ENCODE measurements at places on chromosomes 16 and 17.

- ATAC-seq: no peak
Measured at GRCh38 chr16:57689762-57690558, 4.6 kb upstream of the DRC7 start.

- no peak for ATAC-seq
Measured at GRCh38 chr16:86531641-86532525, 21.6 kb downstream of the FOXF1 start.

DNA sequence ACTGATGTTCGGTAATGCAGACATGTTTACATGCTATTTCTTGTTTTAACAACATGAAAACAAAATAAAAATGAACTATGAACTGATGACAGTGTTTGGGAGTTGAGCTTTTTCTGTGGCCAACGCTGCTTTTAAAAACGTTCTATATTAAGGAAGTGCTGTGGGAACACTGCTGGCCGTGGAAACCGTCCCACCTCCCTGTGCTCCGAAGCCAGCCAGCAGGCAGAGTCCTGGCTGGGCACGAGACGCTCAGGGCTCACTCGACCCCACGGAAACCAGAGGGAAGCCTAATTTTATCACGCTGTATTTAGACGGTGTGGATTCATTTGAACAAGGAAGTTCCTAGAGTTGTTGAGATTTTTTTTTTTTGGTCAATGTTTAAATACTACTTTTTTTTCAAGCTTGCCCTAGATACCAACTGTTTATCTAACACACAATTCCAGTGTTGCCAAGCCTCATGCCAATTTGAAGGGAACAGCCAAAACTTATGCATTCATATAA lies 25.8 kb downstream of the ADCY9 start:
- no peak for ATAC-seq

DNA sequence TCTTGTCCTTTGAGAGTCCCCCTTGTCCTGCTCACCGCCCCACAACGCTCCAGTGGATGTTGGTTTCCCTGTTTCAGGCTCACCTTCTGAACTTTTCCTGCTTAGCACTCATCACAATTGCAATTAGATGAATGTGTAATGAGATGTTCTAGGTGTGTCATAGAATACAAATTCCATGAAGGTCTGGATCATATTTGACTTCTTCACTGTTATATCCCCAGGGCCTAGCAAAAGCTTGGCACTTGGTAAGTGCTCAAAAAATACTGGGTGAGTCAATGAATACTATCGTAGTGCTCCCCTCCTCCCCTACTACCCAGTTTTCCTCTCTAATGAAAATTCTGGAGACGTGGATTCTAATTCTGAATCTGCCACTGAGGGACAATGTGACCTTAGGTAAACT lies 33.1 kb downstream of the DNAH3 start:
- ATAC-seq: no peak

- ATAC-seq: no peak
Measured at GRCh38 chr17:11564589-11565380, 33.5 kb upstream of the DNAH9 start.

GRCh38 chr17:63665527-63666214 lies 34.3 kb downstream of the LIMD2 start:
- ATAC-seq: no peak

- no peak for ATAC-seq
Measured at GRCh38 chr17:28112181-28112580, 69.7 kb downstream of the NLK start.

- ATAC-seq: no peak
Measured at GRCh38 chr16:28528463-28528867, 10.3 kb downstream of the NUPR1 start.

- no peak for ATAC-seq
Measured at GRCh38 chr17:53996131-53996530, 173.4 kb downstream of the KIF2B start.

GRCh38 chr16:54936201-54936978 lies 5.7 kb downstream of the IRX5 start:
- ATAC-seq: no peak

- no peak for ATAC-seq
Measured at GRCh38 chr16:58814348-58814801, 80.3 kb upstream of the GOT2 start.

DNA sequence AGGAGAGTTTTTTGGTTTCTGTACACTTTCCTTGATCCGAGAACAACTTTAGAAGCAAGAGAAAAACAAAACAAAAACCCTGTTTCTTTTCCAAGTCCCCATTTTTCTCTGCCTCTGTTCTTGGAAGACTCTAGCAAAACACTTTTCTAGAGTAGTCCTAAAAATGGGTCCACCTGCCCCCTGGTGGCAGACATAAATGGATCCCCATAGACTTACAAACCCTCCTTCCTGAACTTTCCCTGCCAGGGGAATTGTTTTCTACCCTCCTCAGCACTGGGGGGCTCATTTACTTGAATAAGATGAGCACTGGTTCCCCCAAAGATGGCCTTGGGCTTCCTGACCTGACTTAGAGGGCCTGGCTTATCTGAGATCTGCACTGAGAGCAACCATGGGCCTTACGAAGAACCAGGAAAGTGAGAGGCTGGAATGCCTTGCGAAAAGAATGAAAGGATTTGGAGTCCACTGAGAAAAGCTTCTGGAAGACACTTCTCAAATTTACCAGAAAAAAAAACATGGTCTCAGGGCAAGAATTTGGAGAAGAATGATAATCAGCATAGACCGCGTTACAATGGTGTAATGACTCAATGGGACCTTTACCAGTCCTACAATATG lies 48.0 kb upstream of the CDYL2 start:
- ATAC-seq: no peak

GRCh38 chr17:72466199-72466598 lies 345.4 kb downstream of the SOX9 start:
- no peak for ATAC-seq

DNA sequence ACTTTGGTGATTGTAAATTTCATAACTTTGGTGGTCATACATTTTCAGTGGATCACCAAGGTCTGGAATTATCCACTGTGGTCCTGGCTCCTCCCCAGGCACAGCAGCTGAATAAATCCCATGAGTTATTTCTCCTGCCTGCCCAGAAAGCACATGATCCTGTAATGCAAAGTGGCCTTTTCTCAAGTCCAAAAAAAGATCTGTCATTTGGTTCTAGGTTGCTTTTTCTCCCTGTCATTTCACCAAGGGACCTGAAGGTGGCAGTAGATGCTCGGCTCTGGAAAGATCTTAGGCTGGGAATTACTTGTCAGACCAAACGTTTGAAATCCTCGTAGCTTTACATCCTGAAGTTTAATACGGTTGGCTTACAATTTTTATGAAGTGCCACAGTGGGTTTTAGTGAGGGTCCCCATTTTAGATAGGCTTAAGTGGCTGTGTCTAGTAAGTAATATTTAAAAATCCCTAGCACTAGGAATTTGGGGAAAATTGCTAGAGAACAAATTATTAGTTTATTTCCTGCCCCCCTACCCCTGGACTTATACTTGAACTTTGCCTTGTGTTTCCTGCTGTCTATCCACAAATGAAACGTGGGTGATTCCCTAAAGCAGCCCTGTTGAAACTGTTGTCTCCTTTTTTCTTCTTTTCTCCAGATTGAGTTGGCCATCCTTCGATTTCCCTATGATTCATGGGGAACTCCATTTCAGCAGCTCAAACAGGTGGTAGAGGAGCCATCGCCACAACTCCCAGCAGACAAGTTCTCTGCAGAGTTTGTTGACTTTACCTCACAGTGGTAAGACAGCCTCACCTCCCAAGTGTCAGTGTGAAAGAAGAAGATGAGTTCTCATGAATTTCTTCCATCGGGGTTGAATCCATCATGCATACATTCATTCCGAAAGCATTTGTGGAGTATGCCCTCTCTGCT lies 111.7 kb downstream of the MAP2K6 start:
- no peak for ATAC-seq

GRCh38 chr16:46832757-46833459 lies 1.9 kb upstream of the C16orf87 start:
- no peak for ATAC-seq

DNA sequence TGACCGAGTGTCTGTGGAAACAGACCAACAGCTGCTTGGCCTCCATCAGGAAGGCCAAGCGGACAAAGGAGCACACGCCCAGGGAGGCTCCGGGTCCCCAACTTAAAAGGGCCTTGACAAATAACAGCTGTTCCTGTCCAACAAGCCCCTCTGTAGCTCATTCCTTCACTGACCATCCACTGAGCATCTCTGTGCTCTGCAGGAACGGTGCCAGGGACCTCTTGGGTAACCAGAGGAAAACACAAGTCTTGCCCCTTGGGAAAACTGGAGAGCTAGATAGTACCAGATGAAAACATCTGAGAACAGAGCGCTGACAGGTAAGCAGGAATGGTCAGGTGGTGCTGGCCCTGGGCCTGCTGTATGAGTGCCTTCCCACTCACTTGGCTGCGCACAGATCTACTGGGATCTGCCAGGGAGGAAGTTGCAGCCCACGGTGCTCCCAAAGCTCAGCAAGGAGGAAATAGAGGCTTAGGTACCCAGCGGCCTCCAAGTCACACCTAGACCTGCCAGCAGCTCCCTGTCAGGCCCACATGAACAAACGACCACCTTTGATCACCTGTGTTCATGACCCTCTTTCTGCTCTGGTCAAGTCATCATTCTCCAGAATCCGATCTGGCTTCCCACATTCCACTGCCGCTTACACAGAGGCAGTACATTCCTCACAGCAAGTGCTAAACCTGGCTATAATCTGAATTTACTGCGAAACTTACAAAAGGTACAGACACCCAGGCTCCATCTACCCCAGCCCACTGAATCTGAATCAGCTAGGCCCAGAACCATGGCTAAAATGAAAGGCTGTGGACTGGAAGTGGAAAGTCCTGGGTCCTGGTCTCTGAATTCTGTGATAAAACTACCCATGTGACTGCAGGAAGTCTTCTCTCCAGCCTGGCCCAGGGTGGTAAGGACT lies 12.5 kb downstream of the DCAKD start:
- no peak for ATAC-seq

DNA sequence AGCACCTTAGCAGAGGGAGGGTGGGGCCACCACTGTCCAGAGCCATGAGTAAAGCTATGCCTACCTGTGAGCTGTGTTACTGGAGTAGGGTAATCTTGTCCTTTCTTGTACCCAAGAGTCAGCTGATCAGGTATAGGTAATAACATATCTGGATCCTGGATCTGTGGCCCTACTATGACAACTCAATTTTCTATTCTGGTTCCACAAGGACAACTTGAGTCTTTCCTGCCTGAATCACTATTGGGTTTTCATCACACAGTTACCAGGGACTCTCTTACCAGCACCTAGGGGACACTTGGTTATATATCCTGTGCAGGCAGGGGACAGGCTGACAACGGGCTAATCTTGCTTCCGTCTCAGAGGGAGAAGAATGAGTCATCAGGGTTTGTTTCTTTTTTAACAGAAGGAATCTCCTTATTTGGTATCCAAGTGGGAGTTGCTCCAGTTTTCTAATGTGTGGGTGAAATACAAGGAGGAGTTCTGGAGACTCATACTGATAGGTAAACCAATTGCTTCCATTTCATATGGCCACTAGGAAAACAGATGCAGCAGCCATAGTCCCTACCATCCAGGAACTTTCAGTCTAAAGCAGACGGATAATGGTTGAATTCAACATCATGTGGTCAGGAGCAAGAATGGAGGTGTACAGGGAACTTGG lies 6.8 kb downstream of the ZNF267 start:
- peak; percentile 33 for ATAC-seq

DNA sequence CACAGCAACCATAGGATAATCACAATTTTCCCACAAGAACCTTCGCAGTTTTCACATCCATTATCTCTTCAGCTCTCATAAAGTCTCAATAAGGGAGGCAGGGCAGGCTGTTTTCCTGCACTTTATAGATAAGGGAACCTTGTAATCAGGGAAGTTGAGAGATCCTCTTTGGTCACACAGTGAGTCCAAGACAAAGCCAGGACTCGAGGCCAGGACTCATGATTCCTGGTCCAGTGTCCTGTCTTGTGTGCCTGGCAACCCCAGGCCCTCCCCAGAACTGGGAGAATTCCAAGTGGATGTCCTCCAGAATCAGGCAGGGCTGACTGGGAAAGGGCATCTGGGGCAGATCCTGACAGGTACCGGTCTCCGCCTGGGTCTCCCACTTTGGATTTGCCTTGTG lies 23.1 kb upstream of the PHF12 start:
- ATAC-seq: no peak

DNA sequence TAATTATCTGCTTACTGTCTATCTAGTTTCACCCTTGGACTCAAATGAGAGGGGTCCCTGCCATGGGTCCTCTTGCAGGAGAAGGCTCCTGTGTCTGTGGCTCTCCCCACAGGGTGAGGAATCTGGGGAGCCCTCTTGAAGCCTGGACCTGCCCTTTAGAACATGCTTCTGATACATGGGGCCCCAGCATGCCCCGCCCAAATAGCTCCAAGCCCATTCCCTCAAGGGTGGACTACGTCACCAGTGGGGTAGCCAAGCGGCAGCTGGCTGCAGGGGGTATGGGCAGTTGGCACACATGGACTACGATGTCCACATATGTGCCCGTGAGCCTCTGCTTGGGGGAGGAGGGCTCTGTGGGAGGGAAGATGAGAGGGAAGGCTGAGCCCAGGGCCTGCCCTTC lies 39.3 kb downstream of the ARHGAP27 start:
- ATAC-seq: no peak

GRCh38 chr16:47984669-47985068 lies 171.1 kb downstream of the ABCC12 start:
- ATAC-seq: no peak

DNA sequence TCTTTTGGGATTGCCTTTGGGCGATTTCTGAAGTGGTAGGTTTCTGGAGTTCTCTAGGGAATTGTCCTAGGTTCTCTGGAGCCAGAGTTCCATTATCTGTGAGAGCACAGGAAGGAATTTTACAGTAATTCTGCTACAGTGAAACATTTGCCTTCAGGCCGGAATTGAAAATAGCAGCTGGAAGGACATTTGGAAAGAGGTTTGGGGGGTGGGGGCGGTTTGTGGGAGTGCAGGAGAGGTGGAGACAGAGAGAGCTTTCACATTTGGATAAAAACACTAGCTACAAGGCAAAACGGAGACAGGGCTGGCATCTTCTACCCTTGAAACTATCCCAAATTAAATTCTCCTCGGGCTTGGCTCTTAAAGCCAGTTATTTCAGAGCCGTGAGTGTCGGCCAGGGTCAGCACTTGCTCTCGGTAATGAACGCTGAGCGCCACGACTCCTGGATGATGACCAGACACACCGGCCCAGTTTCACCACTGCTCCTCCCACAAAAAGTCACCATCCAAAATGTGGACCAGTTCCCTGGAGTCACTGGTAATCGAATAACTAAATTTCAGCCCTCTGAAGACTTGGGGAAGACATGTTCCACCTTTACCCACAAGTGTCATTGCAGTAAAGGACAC lies 67.7 kb upstream of the TANC2 start:
- no peak for ATAC-seq

- no peak for ATAC-seq
Measured at GRCh38 chr17:34579979-34580684, 750 bp downstream of the TMEM132E start.

- no peak for ATAC-seq
Measured at GRCh38 chr16:2358811-2359210, 18.3 kb upstream of the ABCA3 start.

Data from activated CD4-positive, CD25-positive, alpha-beta regulatory T cell treated with anti-CD3 and anti-CD28 coated beads, Interleukin-2, amount 50 U/mL, for 24 hours (primary cell).